Erythroblast (primary cell): ENCODE measurements at places on chromosomes 1 and 21.
A peak's percentile ranks its signal among the peaks of the same experiment; 100 is the strongest.

DNA sequence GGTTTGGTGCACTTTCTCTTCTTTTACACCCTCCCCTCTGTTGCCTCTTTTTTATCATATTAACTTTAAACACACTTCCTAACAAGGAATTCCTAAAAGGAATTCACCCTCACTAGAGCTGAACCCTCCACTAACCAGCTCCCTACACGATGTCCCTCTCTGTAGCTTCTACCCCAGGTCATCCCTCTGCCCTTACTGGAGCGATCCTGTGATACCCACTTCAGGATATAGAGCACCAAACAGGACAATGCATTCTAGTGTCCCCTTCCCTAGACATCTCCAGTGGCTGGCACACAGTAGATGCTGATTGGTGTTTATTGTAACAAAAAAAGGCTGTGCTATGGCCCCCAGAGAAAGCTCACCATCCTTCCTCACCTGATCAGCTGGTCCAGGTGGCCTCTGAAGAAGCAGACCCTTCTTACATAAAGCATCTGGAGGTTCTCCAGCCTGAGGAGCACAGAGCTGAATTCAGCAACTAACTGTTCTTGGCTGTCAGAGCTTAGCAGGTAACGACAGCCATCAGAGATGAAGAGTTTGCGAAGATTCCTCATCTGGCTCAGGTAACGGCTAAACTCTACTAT, 1.4 kb downstream of the PRAMEF18 start:
- no peak for DNase-seq

DNA sequence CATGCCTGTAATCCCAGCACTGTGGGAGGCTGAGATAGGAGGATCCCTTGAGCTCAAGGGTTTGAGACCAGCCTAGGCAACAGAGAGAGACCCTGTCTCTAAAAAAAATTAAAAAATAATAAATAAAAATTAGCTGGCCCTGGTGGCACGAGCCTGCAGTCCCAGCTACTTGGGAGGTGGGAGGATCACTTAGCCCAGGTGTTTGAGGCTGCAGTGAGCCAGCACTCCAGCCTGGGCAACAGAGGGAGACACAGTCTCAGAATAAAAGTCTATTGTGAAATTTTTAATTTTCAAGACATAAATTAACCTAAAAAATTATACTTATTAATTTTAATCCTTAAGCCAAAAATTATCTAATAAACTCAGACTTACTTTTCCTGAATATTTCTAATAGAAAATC, 131.2 kb upstream of the ZNHIT6 start:
- no peak for DNase-seq

GRCh38 chr21:38273745-38274542, 17.2 kb downstream of the KCNJ15 start:
- DNase-seq: no peak

DNA sequence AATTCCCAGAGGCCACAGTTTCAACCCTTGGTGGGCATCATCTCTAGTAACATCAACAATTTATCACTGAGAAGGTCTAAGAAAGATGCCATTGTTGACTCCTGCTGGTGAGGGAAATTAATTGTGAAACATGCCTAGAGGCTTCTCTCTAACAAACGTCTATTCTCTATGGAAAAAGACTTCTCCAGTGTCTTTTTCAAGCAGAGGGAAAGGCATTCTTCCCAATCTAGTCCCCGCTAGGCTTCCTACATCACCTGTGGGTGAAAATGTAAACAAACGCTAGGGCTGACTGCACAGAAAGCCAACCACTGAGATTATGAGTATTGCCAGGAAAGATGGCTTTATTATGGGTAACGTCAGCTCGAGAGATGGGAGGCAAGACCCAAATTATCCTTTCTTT, 677.4 kb downstream of the NCAM2 start:
- no peak for DNase-seq

DNA sequence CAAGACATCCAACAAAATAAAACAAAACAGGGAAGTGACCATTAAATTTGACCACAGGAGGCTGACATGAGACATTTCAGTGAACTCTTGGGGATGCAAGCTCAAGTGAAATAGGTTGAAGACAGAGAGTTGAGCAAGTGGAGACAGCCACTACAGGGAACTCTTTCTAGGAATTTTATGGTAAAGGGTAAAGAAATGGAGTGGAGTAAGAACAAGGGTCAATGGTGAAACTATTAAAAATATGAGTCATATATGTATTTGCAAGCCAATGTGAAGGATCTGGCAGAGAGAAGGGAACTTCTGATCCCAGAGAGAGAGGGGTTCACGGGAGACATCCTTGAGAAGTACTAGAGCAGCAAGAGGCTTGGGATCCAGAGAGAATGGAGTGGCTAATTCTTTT, 9.1 kb upstream of the TRABD2B start:
- DNase-seq: no peak

GRCh38 chr21:35189077-35189863, 140.2 kb upstream of the RUNX1 start:
- no peak for DNase-seq

DNA sequence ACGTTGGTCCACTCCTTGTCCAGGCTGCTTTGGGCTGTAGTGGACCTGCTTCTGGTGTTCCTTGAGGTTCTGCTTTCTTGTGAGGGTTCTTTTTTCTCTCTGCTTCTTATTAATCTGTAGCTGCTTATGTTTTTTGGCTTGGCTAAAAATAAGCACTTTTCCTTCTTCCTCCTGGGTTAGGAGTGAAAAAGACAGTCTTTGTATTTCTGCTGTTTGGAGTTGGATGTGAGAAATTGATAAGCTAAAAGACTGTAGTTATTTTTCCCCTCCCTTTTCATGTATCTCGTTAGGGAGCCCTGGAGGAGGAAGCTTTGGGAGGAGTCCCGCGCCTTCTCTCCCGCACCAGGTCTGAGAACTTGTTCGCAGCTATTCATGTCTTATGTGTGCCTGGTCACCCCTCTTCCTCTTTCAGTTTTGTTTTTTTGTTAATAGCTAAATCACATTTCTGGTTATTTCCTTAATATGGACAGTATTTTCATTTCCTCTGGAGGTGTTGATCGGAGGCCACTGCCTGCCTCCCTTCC, 79.0 kb downstream of the GALNT2 start:
- DNase-seq: peak; percentile 70

- no peak for DNase-seq
Observed at GRCh38 chr1:88291611-88292354, 392.3 kb upstream of the PKN2 start.

DNA sequence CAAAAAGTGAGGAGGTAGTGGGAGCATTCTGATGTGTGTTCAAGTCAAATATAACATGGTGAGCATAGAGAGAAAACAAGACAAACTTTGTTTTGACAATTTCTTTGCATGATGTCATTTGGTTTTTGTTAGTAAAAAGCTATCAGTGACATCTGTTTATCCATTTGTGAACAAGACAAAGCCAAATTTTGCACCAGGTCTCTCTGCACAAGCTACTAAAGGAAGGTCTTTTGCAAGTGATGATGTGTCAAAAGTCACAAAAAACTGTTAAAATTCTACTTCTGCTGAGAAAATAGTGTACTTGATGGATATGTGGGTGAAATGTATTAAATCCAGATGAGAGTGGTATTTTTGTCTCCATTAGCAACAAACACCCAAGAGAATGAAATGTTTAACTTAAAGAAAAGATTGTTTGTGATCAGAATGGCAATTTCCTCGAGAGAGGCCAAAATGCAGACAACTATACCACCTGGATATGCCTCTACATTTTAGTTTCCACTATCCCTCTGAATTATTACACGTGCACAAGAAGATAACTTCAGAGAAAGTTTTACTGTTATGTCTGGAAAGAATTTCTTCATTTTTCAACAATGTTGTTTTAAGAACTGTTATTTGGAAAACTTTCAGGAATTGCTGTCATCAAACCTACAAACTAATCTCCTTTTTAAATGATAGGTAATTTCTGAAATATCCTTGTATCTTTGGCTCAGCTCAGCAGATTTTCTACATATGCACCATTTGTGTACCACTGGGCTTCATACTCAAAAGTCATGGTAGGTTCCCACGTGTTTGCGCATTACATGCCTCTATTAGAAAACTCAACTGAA, 807.4 kb upstream of the ADGRL2 start:
- no peak for DNase-seq

DNA sequence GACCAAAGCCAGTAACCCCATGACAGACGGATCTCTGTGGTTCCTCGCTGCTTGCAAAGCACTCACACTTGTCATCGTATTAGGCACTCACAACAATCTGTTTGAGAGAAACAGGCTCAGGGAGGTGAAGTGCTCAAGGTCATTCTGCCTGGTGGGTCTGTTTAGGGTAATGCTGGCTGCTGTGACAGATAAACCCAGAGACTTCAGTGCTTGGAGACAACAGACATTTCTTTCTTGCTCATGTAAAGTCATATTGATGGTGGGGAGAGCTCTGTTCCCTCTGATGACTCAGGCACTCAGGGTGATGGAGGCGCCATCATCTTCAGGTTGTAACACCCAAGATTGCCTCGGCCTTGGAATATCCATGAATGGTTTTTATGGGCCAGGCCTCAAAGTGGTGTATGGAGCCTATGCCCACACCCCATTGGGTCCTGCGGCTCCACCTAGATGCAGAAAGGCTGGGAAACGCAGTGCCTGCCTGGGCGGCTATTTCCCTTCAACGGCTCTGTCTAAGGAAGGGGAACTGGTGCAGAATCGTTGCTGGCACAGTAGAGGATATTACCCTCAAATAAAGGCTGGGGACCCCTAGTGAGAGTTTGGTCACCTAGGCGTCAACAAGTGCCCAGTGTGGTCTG, 71.6 kb upstream of the SELENON start:
- DNase-seq: no peak

- DNase-seq: no peak
Observed at GRCh38 chr1:155327981-155328380, 7.3 kb downstream of the RUSC1 start.

- DNase-seq: no peak
Observed at GRCh38 chr1:243970077-243970476, 81.0 kb upstream of the ZBTB18 start.

GRCh38 chr1:53526451-53527101, 67.4 kb downstream of the DMRTB1 start:
- DNase-seq: no peak

DNA sequence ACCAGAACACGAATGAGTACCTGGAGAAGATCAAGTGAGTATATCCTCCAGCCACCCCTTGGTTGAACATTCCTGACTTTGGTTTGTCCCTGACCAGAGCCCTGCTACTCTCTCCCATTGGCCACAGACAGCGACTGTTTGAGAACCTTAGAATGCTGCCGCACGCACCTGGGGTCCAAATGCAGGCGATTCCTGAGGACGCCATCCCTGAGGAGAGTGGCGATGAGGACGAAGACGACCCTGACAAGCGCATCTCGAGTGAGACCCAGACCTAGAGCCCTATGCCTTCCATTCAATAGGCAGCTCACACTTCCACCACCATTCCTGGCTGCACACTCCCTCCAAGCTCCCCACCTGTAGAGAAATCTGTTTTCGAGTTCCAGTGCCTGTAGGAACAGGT, 4.5 kb downstream of the MARCKSL1 start:
- DNase-seq: no peak

- DNase-seq: no peak
Observed at GRCh38 chr1:39995973-39996393, 41.0 kb downstream of the MFSD2A start.

DNA sequence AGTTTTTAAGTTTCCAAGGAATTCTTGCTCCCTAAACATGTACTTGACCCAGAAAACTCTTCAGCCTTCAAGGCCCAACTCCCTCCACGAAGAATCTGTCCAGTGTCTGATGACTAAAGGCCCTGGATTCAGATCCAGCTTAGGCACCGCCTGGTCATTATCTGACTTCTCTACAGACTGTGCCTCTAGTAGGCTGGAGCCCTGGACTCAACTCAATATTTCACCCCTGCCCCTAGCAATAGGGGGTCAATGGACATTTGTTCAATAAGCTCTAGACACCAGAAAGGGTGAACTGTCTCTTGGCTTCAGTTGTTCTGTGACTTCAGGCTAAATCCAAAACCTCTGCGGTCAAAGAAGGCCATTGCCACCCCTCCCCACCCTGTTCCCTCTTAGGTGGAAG, 34.5 kb downstream of the NUAK2 start:
- DNase-seq: no peak

- DNase-seq: no peak
Observed at GRCh38 chr1:51733793-51734522, 117.1 kb downstream of the OSBPL9 start.

DNA sequence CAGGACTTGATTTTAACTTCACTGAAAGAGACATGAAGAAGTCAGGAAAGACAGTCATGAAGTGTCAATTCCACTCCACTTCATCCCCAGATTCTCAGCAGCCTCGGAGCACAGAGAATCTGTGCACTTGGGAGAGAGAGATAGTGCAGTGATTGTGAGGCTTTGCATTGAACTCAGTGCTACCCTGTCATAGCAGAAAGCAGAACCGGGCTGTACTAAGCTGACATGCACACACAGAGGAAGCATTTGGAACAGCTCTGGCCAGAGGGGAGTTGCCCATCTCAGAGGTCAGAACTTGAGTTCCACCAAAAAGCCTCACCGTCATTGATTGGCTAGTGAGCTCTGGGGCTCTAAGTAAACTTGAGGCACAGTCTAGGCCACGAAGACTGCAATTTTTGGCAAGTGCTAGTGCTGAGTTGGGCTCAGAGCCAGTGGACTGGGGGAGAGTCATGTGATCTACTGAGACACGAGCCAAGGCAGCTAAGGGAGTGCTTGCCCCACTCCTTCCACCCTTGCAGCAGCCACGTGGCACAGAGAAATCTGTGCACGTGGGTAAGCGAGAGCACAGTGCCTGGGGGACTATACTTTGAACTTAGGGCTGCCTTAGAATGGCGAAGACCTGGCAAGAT, 810.2 kb upstream of the ADAMTS5 start:
- no peak for DNase-seq

GRCh38 chr1:154551474-154551873, 7.0 kb downstream of the UBE2Q1 start:
- DNase-seq: no peak

DNA sequence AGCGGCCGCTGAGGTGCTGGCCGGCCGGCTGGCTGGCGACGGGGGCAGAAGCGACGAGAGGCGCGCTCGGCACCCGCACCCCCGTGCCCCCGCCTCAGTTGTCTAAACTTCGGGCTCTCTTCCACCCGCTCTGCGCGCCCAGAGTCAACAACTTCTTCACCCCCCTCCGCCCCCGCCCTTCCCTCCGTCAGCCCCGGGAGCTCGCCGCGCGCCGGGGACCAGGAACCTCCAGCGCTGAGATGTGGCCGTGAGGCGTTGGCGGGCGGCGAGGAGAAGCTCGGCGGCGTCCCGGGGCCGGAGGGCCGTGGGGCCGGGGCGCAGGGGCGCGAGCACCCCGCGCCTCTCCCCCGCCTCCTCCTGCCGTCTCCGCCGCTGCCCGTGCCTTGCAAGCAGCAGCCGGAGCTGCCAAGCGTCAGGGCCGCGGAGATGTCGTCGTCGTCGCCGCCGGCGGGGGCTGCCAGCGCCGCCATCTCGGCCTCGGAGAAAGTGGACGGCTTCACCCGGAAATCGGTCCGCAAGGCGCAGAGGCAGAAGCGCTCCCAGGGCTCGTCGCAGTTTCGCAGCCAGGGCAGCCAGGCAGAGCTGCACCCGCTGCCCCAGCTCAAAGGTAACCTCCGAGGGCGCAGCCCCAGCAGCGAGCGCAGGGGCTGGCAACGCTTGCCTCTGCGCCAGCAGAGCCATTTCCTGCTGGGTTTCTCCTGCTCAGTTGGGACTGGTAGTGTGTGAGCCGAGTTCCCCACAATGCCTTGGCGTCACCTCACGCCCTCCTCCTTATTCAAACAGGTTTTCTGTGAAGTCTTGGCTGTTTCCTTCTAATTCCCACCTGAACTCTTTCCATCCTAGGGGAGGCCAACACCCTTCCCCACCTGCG, 710 bp downstream of the PPP2R5A start:
- peak; percentile 77 for DNase-seq
